ENCODE measurements at places on chromosomes 2 and 18.
A peak's percentile ranks its signal among the peaks of the same experiment; 100 is the strongest.

- no peak for DNase-seq
These were observed 6.8 kb downstream of the MAT2A start for GRCh38 chr2:85545780-85546240.

- DNase-seq: peak; percentile 57
These were observed 959 bp upstream of the TUBA4B start for GRCh38 chr2:219252084-219252483.

GRCh38 chr18:26309281-26309680, 83.0 kb downstream of the TAF4B start:
- no peak for DNase-seq

DNA sequence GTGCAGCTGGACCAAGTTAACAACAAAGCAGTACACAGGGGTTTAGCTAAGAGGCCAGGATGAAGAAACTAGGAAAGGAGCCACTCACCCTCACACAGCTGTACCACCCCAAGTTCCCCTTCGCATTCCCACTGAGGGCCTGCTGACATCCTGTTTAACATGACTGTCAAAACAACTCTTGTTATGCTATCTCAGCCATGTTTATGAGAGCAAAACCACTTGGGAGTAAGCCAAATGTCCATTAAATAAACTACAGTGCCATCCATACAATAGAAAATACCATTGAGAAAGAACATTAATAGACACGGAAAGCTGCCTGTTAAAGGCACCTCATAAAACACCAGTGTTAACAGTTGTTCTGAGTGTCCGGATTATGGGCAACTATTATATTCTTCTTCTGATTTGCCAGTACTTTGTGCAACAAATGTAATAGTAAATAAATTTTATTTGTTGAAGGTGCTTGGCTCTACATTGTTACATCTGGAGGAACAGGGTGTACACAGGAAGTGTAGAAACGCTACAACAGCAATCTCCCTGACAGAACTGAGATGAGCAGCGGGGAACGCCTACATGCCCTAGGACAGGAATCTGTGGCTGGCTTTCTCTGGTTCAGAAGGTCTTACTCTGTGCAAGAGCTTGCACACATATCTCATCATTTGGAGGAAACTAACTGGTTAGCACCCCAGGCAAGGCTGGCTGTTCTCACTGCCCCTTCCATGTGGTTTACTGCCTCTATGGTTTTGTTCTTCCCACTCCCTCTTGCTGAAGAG, 85.6 kb downstream of the EHD3 start:
- peak; percentile 65 for DNase-seq

- DNase-seq: no peak
These were observed 190.8 kb downstream of the TMEM247 start for GRCh38 chr2:46669996-46670793.

- DNase-seq: no peak
These were observed 56.5 kb upstream of the PAPOLG start for GRCh38 chr2:60699617-60700016.

DNA sequence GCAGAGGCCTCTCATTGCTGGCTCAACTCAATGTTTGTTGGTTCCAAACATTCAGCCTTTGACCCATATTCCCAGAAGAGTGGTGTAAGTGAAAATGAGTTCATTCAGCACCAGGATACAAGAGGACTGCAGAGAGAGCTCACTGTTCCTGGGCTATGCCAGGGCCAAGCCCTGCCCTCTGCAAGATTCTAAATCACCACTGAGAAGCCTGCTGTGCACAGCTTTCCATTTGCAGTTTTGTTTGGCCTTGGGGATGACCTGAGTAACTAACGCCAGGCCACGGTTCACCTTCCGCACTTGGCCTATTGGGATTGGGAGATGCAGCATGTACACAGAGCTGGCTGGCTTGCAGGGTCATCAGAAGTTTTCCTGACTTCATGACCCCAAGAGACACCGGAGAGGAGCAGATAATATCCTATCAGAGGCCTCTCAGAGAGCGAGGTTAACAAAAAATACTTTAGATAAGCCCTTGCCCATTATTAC, 12.6 kb downstream of the GKN1 start:
- DNase-seq: no peak

- DNase-seq: no peak
These were observed 133.7 kb downstream of the SH3BP4 start for GRCh38 chr2:235085476-235085875.

- no peak for DNase-seq
These were observed 155.9 kb upstream of the CAPN13 start for GRCh38 chr2:30963184-30963583.

DNA sequence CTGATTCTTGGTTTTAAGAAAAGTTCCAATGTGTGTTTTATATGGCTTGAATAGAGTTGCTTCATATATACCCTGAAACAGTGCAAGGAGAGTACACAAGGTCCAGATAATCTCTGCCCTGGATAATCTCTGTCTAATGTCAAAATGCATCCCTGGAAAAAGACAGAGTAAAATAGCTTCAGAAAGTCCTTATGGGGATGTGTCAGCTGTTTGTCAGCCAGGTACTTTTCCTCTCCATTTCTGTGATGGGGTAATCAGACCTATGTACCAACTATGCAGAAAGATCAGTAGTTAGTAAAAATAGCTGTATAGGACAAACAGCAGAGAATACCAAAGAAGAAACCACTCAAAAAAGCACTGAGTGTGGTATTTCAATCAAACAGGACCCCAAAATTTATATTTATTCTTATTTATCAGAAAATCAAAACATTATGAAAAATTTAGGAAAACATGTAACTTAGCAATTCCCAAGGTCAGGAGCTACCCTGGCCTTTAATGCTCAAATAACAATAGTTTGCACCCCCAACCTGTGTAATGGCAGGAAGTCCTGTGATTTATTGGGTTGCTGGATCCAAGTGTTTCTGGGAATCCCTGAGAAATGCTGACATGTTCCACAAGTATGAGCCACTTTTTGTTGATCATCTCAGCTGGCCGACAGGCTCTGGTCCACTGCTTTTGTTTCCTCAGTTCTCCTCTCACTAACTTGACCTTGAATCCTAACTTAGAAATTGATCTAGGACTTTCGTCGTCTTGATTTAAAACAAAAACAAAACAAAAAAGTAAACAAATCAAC, 69.6 kb downstream of the MDH1 start:
- DNase-seq: no peak

- no peak for DNase-seq
These were observed 11.2 kb upstream of the FOSL2 start for GRCh38 chr2:28381225-28382180.

- peak; percentile 20 for DNase-seq
These were observed 1.1 kb upstream of the FZD5 start for GRCh38 chr2:207770602-207771404.

- DNase-seq: no peak
These were observed 16.8 kb upstream of the RHOB start for GRCh38 chr2:20430035-20430434.

DNA sequence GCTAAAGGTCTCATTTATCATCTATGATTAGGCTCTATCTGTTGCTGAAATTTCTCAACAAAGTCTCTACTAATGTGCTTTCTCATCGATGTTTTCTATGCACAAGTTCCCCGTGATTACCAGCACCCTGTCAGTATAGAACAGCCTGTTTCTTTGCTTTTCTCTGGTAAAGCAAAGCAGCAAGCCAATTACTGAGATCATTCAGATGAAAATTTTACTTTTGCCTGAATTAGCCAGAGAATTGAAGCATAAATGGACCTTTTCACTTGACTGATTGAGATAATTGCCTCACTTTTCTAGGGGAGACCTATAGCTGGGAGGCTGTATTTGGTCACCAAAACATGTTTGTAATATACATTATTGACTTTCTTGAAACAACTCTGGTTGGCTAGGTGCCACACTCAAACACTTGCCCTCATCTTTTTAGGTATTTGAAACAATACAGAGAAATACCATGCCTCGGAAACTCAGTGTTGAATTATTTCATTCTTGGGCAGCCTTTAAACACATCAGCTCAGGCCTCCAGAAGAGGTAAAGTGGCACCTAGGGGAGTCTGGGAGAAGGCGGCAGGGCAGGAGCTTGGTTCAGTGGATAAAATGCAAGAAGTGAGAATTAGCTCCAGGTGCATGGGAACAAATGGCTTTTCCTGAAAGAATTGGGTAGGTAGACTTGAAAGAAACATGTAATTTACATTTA, 96.2 kb downstream of the GALNT3 start:
- DNase-seq: no peak

- no peak for DNase-seq
These were observed 11.3 kb downstream of the VRK2 start for GRCh38 chr2:58057707-58058530.

DNA sequence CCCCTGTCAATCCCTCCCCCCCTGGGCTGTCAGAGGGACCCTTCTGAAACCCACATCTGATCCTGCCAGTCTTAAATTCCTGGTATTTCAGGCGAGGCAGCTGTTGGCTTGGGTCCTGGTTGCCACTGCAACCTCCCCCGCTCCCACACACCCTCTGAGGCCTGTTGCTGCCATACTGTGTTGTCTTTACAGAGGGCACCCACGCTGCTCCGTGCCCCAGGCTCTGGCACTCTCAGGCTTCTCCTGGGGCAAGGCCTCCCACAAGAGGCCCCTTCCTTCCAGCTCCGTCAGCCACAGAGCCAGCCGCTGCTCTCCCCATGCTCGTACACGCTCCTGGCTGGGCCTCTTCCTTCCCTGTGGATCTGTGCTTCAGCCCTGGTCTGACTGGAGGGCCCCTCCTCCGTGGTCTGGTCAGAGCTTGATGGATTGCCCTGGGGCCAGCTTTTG, 8.6 kb downstream of the CABLES1 start:
- no peak for DNase-seq

- DNase-seq: peak; percentile 50
These were observed 27.7 kb upstream of the SMCHD1 start for GRCh38 chr18:2627821-2628276.

DNA sequence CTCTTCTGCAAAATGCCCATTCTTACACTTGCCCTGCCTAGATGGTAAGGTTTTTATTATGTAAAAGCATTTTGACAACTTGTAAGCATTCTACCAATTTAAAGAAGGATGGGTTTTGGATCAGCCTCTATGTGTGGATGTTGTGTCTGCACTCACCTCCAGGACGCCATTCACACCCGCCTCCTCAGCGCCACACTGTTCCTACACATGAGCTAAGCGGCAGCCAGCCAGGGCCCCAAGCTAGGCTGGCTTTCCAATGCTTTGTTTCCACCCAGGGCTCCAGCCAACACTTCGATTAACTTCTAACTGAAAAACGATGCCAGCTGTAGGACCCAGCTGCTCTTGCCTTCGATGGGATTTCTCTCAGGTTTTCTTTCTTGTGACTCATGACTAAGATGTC, 73.3 kb upstream of the FZD7 start:
- no peak for DNase-seq

- no peak for DNase-seq
These were observed 44.9 kb upstream of the ID2 start for GRCh38 chr2:8636721-8637636.

DNA sequence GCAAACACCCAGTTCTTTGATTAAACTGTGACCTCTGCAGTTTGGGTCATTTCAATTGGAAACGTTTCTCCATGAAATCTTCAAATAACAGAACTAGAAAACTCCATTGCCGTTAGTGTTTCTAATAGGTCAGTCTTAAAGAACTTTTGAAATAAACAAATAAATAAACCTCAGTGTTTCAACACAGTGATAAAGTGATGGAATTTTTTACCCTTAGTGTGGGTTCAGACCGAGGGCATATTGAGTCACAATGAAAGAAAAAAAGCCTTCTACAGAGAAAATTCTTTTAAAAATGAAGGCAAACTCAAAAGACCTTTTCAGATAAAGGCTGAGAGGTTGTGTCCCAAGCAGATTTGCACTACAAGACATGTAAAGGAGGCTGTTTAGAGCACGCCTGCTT, 149.6 kb downstream of the NCKAP5 start:
- DNase-seq: no peak

GRCh38 chr2:150042500-150043171, 444.8 kb downstream of the RND3 start:
- DNase-seq: no peak

GRCh38 chr18:76943542-76944339, 121.4 kb downstream of the ZNF236 start:
- no peak for DNase-seq

- no peak for DNase-seq
These were observed 65.2 kb downstream of the C2orf76 start for GRCh38 chr2:119301413-119301812.

- DNase-seq: no peak
These were observed 720.3 kb downstream of the GALR1 start for GRCh38 chr18:77969972-77970371.

GRCh38 chr2:215751200-215751910, 262.0 kb downstream of the MREG start:
- no peak for DNase-seq

- DNase-seq: no peak
These were observed 282.5 kb upstream of the CWC22 start for GRCh38 chr2:180289627-180290026.

GRCh38 chr2:154374416-154374815, 324.1 kb upstream of the KCNJ3 start:
- DNase-seq: no peak

DNA sequence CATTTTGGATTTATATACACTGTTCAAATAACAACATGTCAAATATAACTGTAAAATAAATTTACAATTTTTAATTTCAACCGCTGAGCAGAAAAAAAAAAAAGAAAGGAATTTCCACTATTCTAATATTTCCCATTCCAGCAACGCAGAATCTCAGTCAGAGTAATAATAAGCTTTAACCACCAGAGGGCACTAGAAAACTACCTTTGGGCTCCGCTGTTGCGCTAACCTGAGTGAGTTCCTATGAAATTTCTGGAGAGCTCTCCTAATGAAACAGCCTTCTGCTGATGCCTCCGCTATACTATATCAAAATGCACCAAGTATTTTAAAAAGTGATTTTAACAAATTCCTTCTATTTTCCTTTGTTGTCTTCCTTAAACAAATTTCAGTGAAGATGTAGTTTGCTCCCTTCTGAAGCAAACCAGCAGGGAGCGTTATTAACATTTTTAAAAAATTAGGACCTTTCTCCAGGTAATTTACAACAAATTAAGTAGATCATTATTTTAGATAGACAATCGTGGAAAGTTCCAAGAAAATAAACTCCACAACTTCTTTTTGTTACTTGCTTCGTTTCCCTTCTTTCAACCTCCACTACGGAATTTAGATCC, 23.0 kb downstream of the ERMN start:
- peak; percentile 33 for DNase-seq

DNA sequence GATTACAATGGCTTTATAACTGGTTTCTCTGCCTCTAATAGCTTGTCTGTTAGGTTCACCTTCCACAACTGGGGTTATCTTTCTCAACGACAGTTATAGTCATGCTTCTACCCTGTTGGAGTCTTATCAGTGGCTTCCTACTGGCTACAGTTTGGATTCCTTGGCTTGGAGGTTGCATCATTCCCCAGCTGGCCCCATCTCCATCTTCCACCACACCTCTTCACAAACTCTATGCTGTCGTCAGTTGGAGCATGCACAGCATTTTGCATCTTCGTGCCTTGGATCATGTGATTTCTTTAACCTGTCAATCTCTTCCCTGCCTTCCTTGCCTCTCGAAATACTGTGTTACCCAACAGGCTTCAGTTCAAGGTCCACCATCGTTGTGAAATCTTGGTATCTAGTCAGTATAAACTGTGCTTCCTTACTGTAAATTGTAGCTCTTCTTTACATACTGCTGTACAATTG, 316.3 kb upstream of the CXCR4 start:
- no peak for DNase-seq

Measured in activated CD4-positive, alpha-beta memory T cell treated with anti-CD3 and anti-CD28 coated beads for 36 hours (primary cell).